ENCODE measurements at places on chromosomes 2 and 18. TPM values are rescaled to one million over a fixed set of nuclear protein-coding genes. Genes with fewer than 3 reads are reported as not detected.

CFAP65 gene
- 23.7 TPM for total RNA-seq

CCDC121 gene
- 10.2 TPM for total RNA-seq

FHOD3 gene
- 37.3 TPM for total RNA-seq

PAX8 gene
- 4.7 TPM for total RNA-seq

RND3 gene
- 8.0 TPM for total RNA-seq

SPHKAP gene
- 0.87 TPM for total RNA-seq

ARHGAP15 gene
- 7.7 TPM for total RNA-seq

SP140 gene
- total RNA-seq: 7.2 TPM

PUM2 gene
- 92.5 TPM for total RNA-seq

TMEM163 gene
- total RNA-seq: 37.3 TPM

ACMSD gene
- total RNA-seq: not detected

ERMN gene
- 1.1 TPM for total RNA-seq

RAB6C gene
- 2.6 TPM for total RNA-seq

NIFK gene
- 51.5 TPM for total RNA-seq

SMC6 gene
- total RNA-seq: 79.0 TPM

KLHL41 gene
- total RNA-seq: 4.3 TPM

TXNDC2 gene
- total RNA-seq: 15.3 TPM
